ENCODE measurements at places on chromosomes 3 and 15.

DNA sequence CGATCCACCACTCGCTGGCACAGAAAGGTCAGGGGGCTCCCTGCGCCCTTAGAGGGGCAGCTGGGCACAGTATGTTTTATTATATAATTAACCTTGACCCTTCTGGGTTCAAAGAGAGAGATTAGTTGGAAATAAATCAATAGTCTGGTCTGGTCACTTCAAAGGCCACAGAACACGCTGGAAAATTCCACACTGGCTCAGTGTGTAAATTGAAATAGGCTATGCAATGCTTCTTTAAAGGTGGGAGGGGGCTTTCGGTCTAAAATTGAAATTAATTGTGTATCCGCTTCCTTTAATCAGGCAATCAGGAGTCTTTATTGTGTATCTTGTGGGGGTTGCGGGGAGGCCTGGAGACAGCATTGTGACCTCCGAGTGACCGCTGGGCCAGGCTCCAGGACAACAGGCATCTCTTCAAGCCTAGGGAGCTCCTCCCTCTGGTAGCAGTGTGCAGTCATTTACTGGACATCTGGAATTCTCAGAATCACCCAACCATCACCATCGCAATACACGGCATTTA, 8.0 kb downstream of the RNU5B-1 start:
- no peak for DNase-seq

- DNase-seq = no peak
Measured at GRCh38 chr3:57043518-57043917, 16.9 kb upstream of the SPATA12 start.

- no peak for DNase-seq
Measured at GRCh38 chr3:14518893-14519292, 21.2 kb downstream of the GRIP2 start.

GRCh38 chr3:4501927-4502326, 8.8 kb downstream of the ITPR1 start:
- DNase-seq = no peak

GRCh38 chr3:134929976-134930375, 134.9 kb downstream of the EPHB1 start:
- no peak for DNase-seq

- DNase-seq = no peak
Measured at GRCh38 chr3:52866427-52866826, 30.9 kb downstream of the STIMATE start.

GRCh38 chr15:41928100-41928499, 34.2 kb upstream of the SPTBN5 start:
- no peak for DNase-seq

GRCh38 chr15:52115598-52116427, 3.2 kb upstream of the BCL2L10 start:
- DNase-seq = no peak

DNA sequence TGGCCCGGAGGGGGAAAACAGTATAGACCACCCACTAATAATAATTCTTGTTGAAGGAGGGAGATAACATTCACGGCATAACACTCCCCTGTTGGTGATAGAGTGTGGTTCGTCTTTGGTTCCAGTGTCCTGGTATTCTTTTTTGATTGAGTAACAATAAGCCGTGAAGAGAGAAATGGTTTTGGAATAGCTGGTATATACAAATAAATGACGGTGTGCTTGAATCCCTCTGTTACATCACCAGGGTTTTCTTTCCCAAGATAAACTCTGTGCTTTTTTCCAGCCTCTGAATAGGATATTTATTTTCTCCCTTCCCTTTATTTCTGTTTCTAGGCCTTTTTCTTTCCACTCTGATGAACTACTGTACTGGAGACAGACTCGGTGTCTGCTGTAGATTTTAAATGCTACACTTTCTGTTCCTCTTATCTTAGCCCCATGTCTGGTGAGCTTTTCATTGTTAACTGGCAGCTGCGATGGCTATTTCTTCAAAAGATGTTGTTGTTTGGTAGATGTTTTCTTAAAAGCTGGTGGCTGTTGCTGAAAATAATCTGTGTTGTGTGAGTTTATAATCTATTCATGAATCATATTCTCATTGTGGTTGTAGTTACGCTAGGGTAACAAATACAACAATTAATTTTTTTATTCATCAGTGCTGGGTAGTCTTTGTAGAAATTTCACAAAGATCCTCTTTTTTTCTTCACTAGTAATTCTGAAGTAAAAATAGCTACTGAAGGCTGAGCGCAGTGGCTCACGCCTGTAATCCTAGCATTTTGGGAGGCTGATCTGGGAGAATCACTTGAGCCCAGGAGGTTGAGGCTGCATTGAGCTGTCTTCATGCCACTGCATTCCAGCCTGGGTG, 15.5 kb upstream of the SCAANT1 start:
- no peak for DNase-seq

DNA sequence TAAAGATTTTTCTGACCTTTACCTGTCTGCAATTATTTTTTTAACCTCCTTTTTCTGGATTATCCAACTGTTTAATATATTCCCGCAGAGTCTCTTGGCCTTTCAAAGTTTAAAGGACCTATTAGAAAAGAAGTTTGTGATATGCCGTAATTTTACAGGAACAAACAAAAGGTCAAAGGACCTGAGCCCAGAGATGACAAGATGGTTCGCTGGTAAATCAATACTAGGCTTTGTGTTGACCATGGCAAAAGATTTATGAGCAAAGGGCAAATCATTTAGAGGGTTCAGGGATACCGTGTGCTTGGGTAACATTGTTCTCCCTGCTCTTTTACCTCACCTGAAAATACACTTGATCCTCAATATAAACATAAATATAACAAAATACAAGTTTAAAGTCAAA, 923.5 kb downstream of the ROBO1 start:
- no peak for DNase-seq

- no peak for DNase-seq
Measured at GRCh38 chr3:98012979-98013378, 22.1 kb downstream of the GABRR3 start.

- no peak for DNase-seq
Measured at GRCh38 chr15:33022629-33023028, 171.9 kb downstream of the FMN1 start.

DNA sequence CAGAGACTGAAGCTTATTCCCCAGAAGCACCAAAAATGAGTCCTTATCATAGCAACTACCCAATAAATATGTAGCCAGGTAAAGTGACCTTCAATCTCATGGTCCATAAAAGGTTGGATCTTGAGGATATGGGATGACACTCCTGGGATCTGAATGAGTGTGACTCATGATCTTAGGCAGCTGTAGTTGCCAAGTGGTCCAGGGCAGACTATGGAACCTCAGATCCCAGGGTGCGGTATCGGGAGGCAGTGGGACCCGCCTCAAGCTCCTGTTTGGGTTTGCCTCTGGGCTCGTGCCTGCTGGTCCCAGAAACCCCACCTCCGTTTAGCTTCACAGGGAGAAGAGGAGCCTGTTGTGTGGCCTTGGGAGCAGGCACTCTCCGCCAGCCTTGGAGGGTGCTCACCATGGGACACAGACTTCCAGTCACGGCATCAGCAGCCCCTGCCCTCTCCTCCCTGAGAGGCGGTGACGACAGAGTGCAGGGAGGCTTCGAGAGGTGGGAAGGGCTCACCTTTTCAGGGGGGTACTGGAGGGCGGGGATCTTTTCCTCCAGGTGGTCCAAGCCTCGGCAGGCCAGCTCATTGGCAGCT, 8.1 kb downstream of the PLIN1 start:
- DNase-seq = no peak

GRCh38 chr3:147415286-147415685, 6.1 kb downstream of the ZIC1 start:
- no peak for DNase-seq

DNA sequence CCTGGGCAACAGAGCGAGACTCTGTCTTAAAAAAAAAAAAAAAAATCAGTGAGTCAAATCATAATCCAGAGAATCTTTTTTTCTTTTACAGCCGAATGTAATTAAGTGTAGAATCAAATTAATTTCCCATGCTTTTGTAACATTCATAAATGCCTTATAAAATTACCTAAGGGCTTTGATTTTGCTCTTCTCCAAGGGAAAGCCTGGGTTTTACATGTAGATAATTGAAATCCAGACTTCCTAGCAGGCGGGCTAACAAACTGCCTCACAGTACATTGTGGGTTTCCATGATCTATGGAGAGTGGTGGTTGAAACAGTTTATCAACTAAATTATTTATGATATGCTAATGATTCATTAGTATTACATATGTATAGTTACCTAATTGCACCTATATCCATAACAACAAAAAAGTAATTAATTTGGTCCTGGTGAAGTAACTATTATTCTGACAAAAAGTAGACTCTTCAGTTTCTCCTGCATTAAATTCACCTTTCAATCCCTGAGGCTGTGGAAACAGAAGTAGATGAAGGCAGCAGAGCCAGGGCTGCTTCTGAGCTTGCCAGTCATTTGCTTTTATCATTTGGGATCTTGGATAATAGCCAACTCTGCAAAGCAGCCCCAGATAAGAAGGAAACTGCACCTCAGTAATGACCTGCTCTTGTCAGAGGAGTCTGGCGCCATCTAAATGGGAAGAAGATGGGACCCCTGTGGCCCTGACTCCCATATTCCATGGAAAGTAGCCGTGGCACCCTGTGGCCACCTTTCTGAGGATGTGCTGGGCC, 9.5 kb downstream of the CCR9 start:
- no peak for DNase-seq

DNA sequence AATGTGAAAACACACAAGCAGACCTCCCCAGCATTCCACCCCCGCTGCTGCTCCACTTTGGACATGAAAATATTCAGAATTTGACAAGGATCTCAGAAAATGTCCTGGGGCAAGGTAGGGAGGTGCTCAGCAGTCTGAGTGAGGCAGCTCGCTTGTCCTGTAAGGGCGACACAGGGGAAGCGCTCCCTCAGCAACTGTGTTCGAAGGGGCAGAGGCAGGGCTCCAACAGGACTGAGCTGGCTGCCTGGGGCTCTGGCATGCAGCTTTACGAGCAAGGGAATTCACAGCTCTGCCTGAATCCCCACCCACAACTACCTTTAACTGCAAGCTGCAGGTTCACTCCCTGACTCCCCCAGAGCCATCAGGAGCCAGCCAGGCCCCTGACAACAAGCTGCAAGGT, 287.0 kb upstream of the LYSMD4 start:
- no peak for DNase-seq

- DNase-seq = no peak
Measured at GRCh38 chr3:72238801-72239200, 453.9 kb upstream of the PROK2 start.

DNA sequence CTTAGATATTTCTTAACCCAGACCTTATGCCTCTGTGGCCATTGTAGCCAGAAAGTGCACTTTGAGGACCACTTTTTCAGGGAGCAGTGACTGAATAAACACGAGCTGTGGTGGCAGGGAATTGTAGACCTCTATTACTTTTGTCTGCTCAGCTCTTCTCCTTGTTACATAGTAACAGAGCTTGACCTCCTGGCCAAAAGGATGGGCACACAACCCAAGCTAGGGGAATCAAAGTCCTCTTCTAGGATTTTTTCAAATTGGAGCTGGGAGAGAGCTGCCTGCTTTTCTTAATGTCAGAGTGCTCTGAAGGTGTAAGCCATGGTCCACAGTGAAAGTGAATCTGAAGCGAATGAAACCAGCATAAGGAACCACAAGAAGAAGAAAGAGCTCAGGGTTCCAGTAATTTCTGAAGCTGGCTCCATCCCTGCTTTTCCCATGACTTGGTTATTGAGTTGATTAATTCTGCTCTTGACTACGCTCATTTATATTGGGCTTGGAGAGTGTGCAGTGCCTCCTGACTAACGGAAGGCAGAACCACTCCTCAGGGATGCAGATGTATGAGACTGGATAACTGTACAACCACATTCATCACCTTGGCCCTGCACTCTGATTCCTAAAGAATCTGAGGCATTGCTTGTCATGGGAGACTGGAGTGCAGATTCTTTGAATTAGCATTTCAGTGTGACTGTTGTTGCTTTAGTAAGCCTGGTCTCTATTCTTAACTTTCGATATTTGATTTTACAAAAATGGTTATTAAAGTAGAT, 60.9 kb downstream of the TLNRD1 start:
- DNase-seq = no peak

GRCh38 chr3:123535580-123535979, 49.3 kb downstream of the HACD2 start:
- DNase-seq = no peak

- no peak for DNase-seq
Measured at GRCh38 chr15:65285291-65286068, 1.2 kb downstream of the PARP16 start.

DNA sequence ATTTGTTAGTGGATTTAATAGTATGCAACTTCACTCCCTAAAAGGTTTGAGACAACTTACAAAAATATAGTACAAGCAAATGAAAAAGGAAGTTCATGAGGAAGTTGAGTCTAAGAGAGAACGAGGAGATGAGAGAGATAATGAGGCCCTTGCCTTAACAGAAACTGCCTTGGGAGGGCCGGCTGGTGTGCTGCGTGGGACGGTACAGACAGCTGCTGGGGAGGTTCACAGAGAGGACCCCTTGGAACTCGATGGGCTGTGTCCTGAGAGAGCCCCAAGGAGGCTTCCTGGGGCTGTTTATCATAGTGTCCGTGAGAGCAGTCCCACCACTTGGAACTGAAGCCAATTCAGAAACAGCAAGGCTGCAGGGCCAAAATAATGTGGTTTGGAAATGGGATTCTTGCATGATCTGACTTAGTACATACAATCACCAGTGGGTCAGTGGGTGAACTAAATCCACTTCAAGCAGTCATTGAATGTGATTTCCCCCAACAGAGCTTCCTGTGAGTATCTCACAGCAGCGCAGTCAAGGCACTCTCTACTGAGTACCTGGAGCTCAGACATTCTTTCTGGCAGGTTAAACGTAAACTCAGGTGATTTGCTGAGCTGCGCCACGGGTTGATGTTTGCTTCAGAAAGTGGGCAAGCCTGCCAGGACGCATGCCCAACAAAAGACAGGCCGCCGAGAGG, 90.8 kb downstream of the CRTC3 start:
- DNase-seq = peak; percentile 33

GRCh38 chr3:159635047-159635641, 353.5 kb upstream of the IL12A start:
- no peak for DNase-seq

GRCh38 chr3:70743754-70744153, 431.3 kb upstream of the MDFIC2 start:
- DNase-seq = no peak

DNA sequence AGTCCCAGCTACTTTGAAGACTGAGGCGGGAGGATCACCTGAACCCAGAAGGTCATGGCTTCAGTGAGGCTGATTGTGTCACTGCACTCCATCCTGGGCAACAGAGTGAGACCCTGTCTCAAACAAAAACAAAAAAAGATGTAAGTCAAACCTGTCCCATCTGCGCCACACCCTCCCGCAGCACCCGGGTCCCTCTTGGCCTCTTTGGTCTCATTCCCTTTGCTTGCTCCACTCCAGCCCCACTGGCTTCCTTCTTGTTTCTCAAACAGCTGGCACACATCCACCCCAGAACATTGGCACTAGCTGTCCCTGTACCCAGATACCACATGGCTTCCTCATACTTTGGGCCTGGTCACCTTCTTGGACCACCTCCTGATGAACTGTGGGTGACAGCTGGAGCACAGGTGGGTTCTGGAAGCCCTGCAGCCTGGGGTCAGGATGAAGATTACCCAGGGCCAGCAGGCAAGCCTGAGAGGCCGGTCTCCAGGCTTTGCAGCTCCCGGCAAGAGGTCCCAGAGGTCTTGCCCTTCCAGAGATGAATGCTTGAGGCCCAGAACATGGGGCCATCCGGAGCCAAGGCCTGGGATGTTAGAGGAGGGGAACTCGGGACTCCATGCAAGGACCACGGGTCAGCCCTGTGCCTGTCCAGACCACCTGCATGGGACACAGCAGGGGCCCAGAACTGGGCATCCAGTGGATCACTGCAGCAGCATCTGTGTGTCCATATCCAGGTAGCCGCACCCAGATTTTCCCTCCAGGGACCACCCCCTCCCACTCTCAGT, 10.9 kb upstream of the GATA2 start:
- DNase-seq = peak; percentile 6

- DNase-seq = no peak
Measured at GRCh38 chr3:73580343-73580742, 44.4 kb downstream of the PDZRN3 start.

All from CD4-positive, alpha-beta T cell treated with Interleukin-4 for 1 hour (primary cell).